ENCODE measurements at places on chromosomes 16 and 17.

GRCh38 chr17:35738519-35739133, 7.2 kb downstream of the RASL10B start:
- DNase-seq: peak; percentile 19

DNA sequence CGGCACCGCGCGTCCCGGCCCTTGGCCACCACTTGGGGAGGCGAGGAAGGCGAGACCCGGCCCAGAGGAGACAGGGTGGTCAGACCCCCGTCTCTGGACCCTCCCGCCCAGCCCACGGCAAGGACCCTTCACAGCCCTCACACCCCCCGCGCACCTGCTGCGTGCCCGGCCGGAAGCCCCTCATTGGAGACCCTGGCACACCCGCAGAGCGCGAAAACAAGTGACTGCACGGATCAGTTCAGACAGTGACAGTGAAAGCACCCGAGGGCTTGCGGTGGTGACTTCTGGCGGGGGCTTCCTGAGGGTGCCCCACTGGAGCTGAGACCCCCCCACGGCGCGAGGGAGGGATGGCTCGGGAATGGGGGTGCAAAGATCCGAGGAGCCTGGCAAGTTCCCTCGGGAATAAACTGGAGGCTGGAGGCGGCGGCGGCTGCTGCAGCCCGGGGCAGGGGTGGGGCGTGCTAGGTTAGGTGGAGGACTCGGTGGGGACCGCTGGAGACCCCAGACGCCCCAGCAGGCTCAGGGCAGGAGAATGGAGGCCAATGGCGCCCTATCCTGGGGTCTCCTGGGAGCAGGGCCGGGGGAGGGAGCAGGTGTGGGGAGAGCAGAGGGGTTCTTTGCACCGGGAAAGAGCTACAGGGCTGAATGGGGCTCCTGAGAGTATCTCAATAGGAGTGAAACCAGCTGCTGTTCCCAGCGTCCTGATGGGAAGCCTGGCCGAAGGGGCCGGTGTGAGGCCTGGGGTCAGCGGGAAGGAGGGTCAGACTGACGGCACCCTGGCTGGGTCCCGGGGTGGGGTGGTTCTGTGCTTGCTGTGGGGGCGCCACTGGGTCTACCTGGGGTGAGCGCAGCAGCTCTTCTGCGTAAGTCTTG, 824 bp upstream of the FBXL16 start:
- DNase-seq: no peak

DNA sequence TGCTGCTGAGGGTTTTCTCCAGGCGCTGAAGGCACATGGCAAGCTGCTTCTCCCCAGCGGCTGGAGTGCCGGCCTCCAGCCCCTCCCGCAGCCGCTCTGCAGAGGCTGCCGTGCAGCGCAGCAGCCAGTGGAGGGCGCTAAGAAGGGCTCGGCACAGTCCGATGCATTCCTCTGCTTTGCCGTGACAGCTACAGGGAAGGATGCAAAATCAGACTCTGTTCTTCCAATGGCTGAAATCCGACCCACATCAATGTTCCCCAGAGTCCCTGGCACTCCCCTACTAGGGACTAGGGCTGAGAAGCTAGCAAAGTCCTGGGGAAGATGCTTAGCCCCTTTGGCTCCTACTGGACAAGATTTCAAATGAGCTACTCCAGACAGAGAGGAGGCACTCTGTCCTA, 19.0 kb downstream of the MED24 start:
- no peak for DNase-seq

DNA sequence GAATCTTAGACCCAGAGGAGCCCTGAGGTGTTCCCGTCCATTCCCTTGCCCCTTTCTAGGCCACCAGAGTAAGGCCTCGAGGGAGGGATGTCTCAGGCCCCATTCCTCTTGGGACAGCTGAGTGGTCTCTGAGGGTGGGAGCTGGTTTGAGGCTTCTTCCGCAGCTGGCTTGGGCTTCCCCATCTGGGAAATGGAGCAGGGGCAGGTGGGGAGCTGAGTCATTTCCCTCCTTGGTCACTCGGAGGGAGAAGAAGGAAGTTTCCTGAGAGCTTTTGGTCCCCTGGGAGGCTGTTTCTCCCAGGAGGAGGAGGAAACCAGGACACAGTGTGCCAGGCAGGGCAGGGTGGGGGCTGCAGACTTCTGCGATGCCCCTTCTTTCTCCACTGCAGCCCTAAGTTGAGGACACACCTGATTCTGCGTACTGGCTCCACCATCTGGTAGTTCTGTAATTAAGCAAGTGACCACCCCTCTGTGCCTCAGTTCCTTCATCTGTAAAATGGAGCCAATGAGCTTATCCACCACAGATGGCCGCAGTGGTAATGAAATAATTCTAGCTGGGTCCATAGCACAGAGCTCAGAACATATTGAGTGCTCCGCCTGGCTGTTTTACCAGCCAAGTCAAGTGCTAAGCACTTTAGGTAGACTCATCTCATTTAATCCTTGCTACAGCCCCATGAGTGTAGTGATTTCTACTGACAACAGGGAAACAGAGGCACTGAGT, 1.6 kb upstream of the KCNJ12 start:
- DNase-seq: no peak

GRCh38 chr17:27539152-27539551, 82.9 kb downstream of the KSR1 start:
- DNase-seq: no peak

- no peak for DNase-seq
Measured at GRCh38 chr16:27762441-27762840, 212.5 kb downstream of the KATNIP start.

- no peak for DNase-seq
Measured at GRCh38 chr17:50183421-50183994, 17.7 kb downstream of the SGCA start.

DNA sequence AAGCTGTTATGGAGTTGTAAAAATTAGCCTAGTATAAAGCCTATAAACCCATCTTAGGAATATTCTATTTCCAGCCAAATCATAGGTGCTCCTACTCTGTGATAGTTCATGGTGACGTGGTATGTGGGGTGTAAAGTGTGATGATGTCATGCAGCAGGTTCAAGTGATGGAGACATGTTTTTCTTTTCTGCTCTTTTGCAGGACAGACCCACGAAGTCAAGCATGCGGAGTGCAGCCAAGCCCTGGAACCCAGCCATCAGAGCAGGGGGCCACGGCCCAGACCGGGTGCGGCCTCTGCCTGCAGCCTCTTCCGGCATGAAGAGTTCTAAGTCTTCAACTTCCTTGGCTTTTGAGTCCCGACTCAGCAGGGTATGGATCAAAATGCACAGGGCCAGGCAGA, 87.3 kb downstream of the SPECC1 start:
- no peak for DNase-seq

GRCh38 chr17:62745806-62746205, 62.3 kb downstream of the MARCHF10 start:
- no peak for DNase-seq

DNA sequence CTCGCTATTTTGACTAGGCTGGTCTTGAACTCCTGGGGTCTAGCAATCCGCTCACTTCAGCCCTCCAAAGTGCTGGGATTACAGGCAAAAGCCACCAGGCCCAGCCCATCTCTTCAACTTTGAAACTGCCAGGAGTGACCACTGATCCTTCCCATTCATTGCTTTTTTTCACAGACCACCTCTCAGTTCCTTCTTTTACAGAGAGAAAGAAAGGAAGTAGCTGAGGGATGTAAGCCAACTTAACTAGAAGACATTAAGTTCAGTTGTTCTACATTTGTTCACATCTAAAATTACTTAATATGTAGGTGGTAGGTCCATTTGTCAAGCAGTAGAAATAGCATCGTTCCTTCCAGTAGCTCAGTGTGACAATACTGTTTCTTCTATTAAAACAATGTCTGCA, 219.8 kb downstream of the STX8 start:
- DNase-seq: no peak

GRCh38 chr16:66904846-66905632, 13.6 kb downstream of the CDH16 start:
- DNase-seq: peak; percentile 66

GRCh38 chr17:56697190-56697589, 103.7 kb downstream of the NOG start:
- DNase-seq: no peak

Measured in tibial artery (tissue), 4 donors.